ENCODE measurements at places on chromosomes 16 and 17. TPM values are rescaled to one million over a fixed set of nuclear protein-coding genes. Genes with fewer than 3 reads are reported as not detected.

The PRSS33 gene
- not detected for total RNA-seq

The CA5A gene
- not detected for total RNA-seq

The KRTAP3-2 gene
- not detected for total RNA-seq

The TAC4 gene
- total RNA-seq, result not detected

The TSPAN10 gene
- 0.14 TPM for total RNA-seq

The NOTUM gene
- not detected for total RNA-seq

The TMC5 gene
- total RNA-seq, result not detected

The OR2C1 gene
- total RNA-seq, result not detected

The GSG1L gene
- total RNA-seq, result not detected

The ICAM2 gene
- 963 TPM for total RNA-seq

The PARD6A gene
- total RNA-seq, result 2.7 TPM

The FNDC8 gene
- not detected for total RNA-seq

The CES5A gene
- not detected for total RNA-seq

The KRT35 gene
- not detected for total RNA-seq

The PPP1R1B gene
- not detected for total RNA-seq

The GCGR gene
- total RNA-seq, result not detected

The KCNH4 gene
- total RNA-seq, result under 0.01 TPM

The TPPP3 gene
- total RNA-seq, result 0.07 TPM

The TBC1D3I gene
- total RNA-seq, result 1.1 TPM

The NF1 gene
- total RNA-seq, result 53.9 TPM

The FOXO3B gene
- 3.9 TPM for total RNA-seq

The TEX14 gene
- total RNA-seq, result under 0.01 TPM

The KRT24 gene
- total RNA-seq, result not detected

The RNF222 gene
- not detected for total RNA-seq

The ALDOA gene
- total RNA-seq, result 974 TPM

The SLC16A13 gene
- 3.0 TPM for total RNA-seq

The ATF7IP2 gene
- total RNA-seq, result 16.7 TPM

The GINS3 gene
- total RNA-seq, result 15.7 TPM

The ZP2 gene
- not detected for total RNA-seq

The FA2H gene
- not detected for total RNA-seq

The NUPR1 gene
- total RNA-seq, result 0.65 TPM

The GP1BA gene
- total RNA-seq, result not detected

The SLC52A1 gene
- 0.07 TPM for total RNA-seq
